Activated B cell treated with CpG ODN at 0.5 μM for 24 hours (primary cell): ENCODE measurements at places on chromosomes 6 and 20.

GRCh38 chr20:5474646-5475550, 158.1 kb upstream of the PROKR2 start:
- DNase-seq: no peak

- no peak for DNase-seq
These were observed 37.0 kb downstream of the RNF217 start for GRCh38 chr6:124999105-124999764.

GRCh38 chr20:53101992-53102760, 130.0 kb downstream of the TSHZ2 start:
- no peak for DNase-seq

DNA sequence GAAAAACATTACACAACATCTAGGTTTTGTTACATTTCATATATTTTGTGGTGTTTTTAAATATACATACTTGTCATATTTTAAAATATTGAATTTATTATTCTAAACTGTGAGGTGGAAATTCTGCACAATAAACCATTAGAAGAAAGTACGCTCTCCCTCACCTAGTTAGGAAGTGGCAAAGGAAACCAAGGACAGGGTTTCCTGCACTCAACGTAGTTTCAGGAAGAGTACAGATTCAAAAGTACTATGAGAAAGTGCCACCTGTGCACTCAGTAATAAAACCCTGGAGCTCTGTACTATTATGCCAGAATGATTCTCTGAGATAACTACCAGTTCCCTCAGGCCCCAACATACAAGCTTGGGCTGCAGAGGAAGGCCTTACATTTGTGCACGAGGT, 54.6 kb upstream of the MRAP2 start:
- DNase-seq: no peak

- no peak for DNase-seq
These were observed 49.7 kb downstream of the TOP1 start for GRCh38 chr20:41078329-41078728.

DNA sequence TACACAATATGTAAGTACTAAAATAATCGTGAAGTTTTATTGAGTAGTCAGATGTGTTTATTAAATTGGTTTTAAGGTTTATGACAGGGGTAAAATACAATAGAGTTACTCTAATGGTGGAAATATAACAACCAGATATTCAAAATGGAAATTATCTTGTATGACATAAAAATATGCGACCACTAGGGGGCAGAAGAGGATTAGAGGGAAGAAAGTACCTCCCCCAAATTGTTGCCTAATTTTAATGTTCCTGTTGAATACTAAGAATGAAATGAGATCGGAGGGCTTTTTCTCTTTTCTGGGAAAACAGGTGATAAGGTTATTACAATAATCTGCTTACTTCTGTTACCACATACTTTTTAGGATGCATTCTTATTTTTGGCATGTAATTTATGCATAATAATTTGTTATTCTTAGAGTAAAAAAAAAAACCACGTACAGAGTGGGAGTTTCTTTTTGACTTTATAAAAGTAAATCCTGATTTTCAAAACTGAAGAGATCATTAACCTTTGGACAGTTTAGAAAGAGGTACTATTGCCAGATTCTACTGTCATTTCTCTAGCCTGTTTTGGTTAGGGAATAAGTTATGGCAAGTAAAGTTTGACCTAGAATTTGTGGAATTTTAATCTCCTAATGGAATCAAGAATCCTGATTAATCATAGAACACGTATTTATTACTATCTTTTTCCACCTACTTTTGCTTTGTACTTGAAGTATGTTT, 159.2 kb downstream of the CD109 start:
- no peak for DNase-seq
